ENCODE measurements at places on chromosomes 6 and 20.
A peak's percentile ranks its signal among the peaks of the same experiment; 100 is the strongest.

GRCh38 chr6:8268606-8269005 is 166.3 kb upstream of the EEF1E1 start:
- DNase-seq, result no peak

- DNase-seq, result no peak
Measured at GRCh38 chr6:45003387-45003786, 324.7 kb upstream of the RUNX2 start.

DNA sequence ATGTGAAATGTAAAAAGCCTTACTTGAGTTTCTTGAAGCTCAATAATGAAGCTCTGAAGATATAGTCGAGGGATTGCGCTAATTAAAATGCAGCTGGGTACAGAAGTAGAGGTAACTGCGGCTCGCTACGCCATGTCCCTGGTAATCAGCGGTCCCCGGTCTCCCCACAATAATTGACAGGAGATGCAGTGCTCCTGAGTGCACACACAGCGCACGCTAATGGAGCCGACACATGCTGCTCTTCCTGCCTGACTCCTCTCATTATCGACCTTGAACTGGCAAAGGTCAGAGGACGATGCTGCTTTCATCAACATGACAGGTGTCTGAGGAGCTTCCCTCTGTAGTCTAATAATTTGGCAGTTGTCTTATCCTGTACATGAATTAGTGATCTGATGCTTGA is 365.9 kb downstream of the RNF144B start:
- DNase-seq, result no peak

- DNase-seq, result no peak
Measured at GRCh38 chr6:90212274-90212673, 84.4 kb downstream of the BACH2 start.

DNA sequence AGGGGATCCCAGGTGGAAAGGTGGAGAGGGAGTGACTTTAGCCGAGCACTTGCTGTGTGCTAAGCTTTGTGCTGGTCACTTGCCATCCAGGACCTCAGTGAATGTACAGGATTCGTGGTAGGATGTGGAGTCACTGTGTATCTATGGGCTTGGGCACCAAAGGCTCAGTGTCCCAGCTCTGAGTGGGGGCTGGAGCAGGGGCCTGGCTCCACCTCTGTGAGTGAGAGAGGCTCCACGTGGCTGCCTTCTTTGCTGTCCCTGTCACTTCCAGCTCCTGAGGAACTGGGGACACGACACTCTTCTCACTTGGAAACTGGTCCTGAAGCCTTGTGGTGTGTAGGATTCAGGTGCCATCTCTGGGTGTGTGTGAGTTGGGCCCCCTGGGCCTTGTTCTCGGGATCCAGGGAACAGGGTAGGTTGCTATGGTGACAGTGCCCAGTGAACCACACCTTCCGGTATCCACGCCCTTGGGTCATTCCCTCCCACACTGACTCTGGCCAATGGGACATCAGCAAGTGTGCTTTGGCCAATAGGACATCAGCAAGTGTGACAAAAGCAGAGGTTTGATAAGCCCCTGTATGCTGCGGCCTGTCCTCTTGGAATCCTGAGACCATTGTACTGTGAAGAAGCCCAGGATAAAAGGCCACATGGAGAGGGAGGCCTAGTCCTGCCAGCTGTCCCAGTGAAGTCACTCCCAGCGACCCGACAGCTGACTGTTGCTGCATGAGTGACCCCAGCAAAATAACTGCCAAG is 87.7 kb downstream of the CDH22 start:
- DNase-seq, result no peak

- DNase-seq, result peak; percentile 82
Measured at GRCh38 chr6:139370283-139370998, 4.0 kb downstream of the CITED2 start.

DNA sequence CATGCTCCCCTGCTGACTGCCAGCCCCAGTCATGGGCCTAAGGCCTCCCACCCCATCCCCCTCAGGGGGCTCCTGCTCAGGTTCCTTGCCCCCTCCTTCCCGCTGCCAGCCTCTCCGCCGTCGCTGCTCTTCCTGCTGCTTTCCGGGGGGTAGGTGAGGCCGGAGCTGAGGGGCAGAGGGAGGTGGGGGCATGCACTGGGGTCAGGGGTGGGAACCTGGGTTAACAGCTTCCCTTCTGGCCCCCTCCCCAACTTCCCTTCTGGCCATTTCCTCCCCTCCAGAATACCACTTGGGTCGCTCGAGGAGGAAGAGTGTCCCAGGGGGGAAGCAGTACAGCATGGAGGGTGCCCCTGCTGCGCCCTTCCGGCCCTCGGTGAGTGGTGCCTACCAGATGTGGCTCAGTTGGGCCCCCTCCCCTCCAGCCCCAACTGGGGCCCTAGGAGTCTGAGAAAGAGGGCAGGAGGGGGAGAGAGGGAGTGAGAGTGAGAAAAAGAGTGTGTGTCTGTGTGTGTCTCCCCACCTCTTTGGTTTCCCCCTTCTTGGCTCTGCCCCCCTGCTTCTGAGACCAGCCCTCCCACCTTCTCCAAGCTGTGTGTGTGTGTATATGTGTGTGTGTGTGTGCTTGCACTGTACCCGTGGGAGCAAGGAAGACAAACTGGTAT is 12.1 kb downstream of the SYNGAP1 start:
- no peak for DNase-seq

DNA sequence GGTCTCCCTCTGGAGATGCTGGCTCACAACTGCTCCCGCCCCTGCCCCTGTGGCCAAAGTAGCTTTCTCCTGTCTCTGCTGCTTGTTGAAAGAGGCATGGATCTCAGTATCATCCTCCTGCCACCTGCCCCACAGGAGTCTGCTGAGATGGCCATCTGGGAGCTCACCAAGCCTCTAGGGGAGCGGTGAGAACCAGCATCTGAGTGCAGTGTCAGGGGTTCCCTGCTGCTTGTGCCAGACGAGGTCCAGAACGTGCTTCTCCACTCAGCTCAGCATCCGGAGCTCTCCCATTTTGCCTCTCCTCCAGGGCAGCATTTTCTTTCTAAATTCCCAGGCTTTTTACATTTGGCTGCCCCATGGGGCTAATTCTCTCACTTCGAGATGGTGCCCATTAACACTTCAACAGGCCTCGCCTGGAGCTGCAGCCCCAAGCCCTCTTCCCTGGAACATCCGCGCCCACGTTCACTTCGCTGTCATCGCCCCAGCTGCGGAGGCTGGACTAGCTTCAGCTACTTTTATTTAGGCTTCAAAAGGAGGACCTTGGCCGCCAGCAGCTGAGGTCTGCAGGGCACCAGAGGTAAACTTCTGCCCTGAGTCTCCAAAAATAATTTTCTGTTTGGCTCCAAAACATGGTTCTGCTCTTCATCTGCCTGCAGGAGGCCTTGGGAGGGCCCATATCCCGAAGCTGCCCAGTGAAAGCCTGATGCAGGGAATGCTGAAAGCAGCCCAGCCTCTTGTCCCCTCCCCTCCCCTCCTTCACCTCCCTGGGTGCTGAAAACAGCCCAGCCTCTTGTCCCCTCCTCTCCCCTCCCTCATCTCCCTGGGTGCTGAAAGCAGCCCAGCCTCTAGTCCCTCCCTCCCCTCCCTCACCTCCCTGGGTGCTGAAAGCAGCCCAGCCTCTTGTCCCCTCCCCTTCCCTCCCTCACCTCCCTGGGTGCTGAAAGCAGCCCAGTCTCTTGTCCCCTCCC is 25.2 kb upstream of the MLN start:
- DNase-seq, result peak; percentile 13

GRCh38 chr6:50836231-50836630 is 17.6 kb downstream of the TFAP2B start:
- no peak for DNase-seq

- no peak for DNase-seq
Measured at GRCh38 chr6:33845031-33845745, 41.4 kb upstream of the MLN start.

GRCh38 chr6:96899019-96899418 is 1.3 kb upstream of the NDUFAF4 start:
- peak; percentile 34 for DNase-seq

- peak; percentile 55 for DNase-seq
Measured at GRCh38 chr6:139474145-139475108, 100.0 kb upstream of the CITED2 start.

DNA sequence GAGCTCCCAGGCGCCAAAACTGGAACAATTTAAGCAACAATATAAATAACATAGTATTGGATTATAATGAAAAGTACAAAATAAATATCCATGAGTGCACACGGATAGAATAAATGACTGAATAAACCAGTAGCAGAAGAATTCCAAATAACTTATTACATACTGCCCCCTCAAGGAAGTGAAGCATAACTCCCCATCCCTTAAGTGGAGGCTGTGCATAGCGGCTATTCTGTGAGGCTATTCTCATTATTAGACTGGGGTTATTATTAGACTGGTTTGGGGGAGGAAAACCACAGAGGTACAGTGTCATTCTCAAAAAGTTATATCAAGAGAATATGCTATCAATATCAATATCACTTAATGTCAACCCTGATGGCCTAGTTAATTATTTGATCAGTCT is 94.4 kb upstream of the SIRPA start:
- DNase-seq, result peak; percentile 41

DNA sequence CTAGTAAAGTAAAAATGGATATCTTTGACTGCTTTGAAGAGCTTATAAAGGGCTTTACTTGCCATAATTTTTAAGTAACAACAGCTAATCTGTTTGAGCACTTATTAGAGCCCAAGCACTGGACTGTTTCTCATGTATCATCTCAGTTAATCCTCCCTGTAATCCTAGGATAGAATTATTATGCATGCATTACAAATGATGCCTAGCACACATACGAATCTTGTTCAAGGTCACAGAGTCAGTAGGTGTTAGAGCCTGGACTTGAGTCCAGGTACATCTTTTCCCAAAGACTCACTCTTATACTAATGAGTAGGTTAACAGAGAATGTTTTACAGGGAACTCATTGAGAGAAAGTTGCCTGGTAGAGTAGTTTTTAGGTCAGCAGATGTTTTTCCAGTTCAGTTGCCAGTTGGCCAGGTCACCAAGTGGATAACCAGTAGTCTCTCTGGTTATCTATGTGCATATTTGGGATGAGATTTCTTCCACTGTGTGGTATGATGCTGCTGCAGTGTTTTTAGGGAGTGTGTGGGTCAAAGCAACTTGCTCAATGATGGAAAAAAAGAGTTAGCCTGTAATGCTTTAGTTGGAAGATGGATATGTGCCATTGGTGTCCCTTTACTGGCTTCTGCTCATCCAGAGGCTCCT is 32.3 kb upstream of the LAMA4 start:
- no peak for DNase-seq

Measured in fibroblast of skin of right quadriceps (primary cell).